ENCODE measurements at places on chromosomes 2 and 18.

- no peak for DNase-seq
Measured at GRCh38 chr2:72914206-72914559, 3.1 kb upstream of the EMX1 start.

- no peak for DNase-seq
Measured at GRCh38 chr2:620471-621302, 56.5 kb downstream of the TMEM18 start.

GRCh38 chr2:206982360-206982955 is 43.1 kb downstream of the CPO start:
- DNase-seq, result peak; percentile 38

DNA sequence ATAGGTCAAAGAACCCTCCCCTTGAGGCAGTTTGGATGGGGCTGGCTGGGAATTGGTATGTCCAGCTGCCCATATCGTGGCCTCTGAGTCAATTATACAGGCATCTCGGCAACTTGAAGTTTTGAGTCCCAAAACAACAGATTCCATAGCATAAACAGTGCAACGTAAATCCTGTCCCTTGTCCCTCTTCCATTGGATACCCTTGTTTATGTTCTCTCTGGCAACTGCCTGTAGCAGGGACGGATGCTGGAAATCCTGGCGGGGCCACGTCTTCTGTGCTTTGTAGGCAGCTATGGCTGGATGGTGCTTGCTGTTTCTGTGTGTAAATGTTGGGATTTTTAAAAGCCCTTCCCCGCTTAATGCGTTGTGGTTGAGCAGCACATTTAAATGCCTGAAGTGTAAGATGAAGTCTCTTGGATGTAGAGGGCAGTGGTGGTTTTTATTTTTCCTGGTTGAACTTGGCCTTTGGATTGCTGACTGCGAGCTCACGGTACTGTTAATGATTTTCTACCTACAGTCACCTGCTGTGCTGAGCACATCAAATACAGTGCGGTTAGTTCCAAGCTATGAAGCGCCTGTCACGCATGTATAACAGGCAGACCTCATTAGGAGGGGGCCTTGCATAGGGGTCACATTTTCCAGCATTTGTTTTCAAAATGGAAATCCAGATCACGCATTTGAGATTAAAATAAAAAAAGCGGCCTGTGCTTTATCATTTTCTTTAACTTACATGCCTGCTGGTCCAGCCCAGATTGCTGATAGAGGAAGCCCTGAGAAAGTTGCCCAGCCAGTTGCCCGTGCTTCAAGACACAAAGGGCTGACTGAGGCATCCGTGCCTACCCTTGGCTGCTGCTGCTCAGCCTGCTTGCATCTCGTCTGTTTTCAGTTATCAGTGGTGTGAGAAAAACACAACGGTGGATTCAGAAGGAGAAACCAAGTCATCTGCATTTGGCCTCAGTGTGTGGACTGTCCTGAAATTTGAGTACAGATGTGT is 84.7 kb downstream of the NEDD4L start:
- no peak for DNase-seq

- DNase-seq, result no peak
Measured at GRCh38 chr2:84908948-84909713, 3.7 kb downstream of the TMSB10 start.

DNA sequence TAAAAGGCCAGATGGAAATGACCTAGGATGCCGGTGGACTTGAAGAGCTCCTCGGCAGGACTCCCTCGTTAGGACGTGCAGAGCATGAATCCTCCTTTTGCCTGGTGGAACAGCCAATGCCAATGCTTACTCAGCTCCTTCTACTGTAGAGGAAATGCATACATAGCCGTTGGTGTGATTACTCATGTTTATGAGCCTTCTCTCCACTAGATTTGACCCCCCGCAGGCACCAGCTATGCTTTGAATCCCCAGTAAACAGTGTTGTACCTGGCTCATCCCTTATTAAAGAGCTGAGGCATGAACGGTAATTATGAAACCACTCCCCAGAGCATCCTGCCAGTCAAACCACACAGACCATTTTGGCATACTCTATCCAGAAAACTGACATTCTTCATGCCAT is 172.8 kb downstream of the ANTXR1 start:
- DNase-seq, result peak; percentile 38

Measured in NCI-H2081 (cell line).